Urothelium cell line (cell line): ENCODE measurements at places on chromosomes 2 and 18.

GRCh38 chr2:241870611-241871537 lies 1.3 kb downstream of the RTP5 start:
- no peak for DNase-seq

- no peak for DNase-seq
These were observed 11.0 kb downstream of the ADRA2B start for GRCh38 chr2:96105152-96105915.

DNA sequence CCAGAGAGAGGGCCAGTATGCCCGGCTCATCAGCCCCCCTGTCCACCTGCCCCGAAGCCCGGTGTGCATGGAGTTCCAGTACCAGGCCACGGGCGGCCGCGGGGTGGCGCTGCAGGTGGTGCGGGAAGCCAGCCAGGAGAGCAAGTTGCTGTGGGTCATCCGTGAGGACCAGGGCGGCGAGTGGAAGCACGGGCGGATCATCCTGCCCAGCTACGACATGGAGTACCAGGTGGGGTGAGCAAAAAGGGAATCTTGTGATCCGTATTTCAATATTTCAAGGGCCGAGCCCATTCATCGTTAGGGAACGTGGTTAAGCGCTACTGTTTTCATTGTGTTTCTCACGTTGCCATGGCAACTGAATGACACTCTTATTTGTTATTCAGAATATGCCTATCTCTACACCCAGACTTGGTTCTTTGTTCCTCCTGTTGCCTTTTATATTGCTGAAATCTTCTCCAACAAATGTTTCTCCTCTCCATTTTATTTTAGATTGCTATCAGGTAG lies 81.5 kb downstream of the NRP2 start:
- peak; percentile 81 for DNase-seq

GRCh38 chr2:96951125-96951654 lies 35.2 kb downstream of the FAM178B start:
- DNase-seq: peak; percentile 89

DNA sequence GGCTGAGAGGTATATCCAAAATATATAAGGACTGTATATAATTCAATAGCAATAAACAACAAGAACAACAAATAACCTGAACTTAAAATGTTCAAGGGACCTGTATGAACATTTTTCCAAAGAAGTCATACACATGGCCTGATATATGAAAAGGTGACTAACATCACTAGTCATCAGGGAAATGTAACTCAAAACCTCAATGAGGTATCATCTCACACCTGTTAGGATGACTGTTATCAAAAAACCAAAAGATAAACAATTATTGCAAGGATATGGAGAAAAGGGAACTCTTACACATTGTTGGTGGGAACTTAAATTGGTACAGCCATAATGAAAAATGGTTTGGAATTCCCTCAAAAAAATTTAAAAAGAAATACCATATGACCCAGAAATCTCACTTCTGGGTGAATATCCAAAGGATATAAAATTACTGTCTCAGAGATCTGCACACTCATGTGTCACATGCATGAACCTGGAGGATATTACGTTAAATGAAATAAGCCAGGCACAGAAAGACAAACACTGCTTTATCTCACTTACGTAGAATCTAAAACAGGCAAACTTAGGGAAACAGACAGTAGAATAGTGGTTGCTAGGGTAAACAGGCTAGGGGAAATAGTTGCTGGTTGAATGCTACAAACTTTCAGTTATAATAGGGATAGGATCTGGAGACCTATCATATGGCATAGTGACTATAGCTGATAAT lies 334.5 kb upstream of the MMADHC start:
- DNase-seq: no peak

GRCh38 chr2:222239945-222240675 lies 58.7 kb downstream of the PAX3 start:
- DNase-seq: no peak
